Cerebellum (tissue), 4 donors: ENCODE measurements at places on chromosomes 3 and 15. TPM values are rescaled to one million over a fixed set of nuclear protein-coding genes. Genes with fewer than 3 reads are reported as not detected.

Gene GOLGA6L7
- total RNA-seq = not detected

Gene C3orf18
- total RNA-seq = 15.8 TPM

- peak; percentile 62 for DNase-seq
Observed at GRCh38 chr3:57100046-57100695, 39.7 kb downstream of the SPATA12 start.

Gene HERC2
- 85.7 TPM for total RNA-seq

Gene RTP3
- not detected for total RNA-seq

- no peak for DNase-seq
Observed at GRCh38 chr15:60399246-60399915, 1.6 kb upstream of the ANXA2 start.

DNA sequence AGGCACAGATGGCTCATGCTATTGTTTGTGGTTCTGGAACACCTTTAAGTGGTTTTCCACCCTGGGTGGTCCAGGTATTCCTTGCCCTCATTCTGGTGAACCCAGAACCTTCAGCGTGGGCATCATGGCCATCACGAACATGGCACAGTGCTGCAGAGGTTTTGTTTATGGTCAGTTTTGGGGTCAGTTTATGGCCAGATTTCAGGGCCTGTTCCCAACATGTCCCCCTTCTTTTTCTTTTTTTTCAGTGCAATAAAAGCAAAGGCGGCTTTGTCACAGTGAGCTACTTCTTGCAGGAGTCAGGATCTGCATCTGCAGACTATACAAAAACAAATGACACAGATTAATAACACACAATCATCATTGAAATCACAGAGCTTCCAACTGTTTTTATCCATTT lies 1085.0 kb upstream of the ALCAM start:
- DNase-seq = no peak

Gene CA12
- total RNA-seq = 39.9 TPM

DNA sequence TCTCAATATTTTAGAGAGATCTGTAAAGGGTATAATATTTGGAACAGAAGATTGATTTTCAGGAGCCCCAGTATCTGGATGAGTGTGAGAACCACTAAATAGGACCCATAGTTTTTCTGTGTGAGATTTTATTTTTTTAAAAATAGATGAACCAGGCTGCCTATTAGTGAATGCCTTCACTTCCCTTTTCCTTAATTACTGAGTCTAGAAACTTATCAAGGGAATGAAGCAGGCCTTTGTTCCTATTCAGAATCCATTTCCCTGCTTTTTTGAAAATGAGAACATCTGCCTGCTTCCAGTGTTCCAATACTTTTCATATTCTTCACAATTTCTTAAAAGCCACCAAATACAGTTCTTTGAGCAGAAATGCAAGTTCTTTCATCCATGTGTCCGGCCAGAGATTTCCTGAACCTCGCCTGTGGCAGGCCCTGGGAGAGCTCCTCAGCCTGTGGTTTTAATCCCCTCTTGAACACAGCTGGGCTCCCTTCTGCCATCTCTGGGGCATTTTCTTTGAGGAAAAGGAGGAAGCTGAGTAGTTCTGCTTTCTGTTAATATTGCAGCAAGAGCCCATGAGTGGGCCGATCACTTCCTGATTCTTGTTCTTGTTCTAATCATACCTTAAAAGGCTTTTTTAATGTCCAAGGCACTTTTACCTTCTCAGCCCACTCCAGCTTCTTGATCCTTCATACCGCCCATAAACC lies 4.7 kb downstream of the EHD4 start:
- DNase-seq = no peak

DNA sequence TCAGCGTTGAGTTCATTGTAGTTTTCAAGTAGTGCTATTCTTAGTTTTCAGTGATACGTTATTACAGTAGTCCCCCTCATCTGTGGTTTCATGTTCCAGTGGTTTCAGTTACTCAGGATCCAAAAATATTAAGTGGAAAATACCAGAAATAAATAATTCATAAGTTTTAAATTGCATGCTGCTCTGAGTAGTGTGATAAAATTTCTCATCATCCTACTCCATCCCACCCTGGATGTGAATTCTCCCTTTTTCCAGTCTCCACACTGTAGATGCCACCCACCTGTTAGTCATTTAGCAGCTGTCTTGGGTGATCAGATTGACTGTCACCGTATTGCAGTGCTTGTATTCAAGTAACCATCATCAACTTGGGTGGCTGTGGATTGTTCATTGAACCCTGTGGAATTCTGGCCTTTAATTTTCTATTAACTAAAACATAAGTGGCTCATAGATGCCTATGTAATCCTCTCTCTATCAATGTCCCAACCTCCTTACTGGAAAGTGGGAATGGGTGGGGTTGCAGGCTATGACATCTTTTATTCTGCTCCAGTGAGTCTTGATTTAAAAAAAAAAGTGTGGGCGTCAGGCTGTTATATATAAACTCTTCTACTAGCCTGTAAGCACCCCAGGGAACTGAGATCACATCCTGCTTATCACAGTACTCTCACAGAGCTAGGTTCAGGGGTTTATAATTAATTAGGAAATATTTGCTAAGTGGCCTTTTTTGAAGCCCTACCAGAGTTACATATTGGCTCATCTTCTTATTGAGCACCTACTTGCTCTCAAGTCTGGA lies 97.5 kb downstream of the CFAP20DC start:
- no peak for DNase-seq

Gene ARPP19
- total RNA-seq = 158 TPM

DNA sequence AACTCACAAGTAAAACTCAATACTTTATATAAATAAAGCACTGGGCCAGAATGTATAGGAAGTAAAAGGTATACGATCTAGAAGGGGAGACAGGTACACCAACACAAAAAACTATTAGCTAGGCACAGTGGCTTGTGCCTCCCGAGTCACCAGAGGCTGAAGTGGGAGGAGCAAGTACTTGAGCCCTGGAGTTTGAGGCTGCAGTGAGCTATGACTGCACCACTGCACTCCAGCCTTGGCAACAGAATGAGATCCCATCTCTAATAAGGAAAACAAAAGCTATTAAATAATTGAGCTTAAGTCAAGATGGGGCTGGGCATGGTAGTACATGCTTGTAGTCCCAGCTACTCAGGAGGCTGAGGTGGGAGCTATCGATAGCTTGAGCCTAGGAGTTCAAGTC lies 17.0 kb downstream of the PIK3CB start:
- no peak for DNase-seq

DNA sequence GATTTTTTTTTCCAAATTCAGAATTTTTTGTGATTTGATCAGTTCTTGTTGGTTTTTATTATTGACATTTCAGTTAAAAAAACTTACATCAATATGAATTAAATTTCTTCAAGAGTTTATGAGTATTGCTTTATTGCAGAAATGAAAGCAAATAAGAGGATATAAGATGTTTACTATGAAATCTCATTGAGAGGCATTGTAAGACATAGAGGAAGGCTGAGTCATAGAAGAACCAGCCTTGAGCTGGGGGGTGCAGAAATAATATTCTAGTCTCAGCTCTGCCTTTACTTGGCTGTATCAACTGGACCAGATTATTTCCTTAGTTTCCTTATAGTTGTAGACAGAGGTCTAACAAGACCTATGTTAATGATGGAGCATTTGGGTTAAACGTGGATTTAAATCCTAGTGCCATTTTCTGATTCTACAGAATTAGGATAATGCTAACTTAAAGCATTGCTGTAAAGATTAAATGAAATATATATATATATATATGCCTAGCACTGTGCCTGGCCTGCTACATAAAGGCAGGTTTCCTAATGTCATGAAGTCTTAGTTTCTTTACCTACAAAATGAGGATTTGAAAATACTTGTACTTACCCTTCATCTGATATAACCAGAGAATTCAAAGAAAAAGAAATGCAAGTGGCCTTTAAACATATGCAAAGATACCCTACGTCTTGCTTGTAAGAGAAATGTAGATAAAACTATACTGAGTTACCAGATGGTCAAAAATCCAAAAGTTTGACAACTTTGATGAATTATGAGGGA lies 7.3 kb downstream of the FAM98B start:
- no peak for DNase-seq

- DNase-seq = peak; percentile 23
Observed at GRCh38 chr15:22224241-22224671, 143.9 kb downstream of the OR4M2 start.

GRCh38 chr15:62900071-62900802 lies 142.3 kb upstream of the TPM1 start:
- DNase-seq = no peak

DNA sequence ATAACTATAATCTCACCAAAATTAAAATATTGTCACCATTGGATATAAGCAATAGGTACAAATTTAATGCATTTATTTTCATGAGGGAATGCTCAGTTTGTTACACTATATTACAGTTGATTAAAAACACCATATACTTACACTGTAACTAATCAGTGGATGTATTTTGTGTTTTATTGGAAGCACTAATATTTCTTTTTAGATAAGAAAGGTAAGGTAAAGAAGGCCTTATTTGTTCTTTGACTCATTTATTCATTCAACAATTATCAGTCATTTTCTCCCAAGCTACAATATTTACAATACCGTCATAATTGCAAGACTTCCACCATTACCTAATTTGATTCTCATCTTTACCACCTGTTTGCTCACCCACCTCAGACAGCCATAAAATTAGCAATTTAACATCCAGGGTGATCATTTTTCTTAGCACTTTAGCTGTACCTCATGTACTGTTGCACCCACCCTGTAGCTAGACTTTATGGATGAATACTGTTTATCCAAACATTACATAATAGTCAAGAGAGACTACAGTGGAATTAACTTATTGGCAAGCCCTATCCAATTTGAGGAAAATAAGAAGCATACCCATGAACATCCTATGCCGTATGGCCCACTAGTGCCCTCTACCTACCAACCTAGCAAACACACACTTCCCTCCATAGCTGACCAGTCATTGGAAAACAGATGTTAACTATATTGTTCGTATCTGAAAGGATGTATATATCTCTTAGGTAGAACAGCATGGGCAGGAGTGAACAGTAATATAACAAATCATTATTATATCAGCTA lies 229.6 kb downstream of the BBX start:
- DNase-seq = no peak

DNA sequence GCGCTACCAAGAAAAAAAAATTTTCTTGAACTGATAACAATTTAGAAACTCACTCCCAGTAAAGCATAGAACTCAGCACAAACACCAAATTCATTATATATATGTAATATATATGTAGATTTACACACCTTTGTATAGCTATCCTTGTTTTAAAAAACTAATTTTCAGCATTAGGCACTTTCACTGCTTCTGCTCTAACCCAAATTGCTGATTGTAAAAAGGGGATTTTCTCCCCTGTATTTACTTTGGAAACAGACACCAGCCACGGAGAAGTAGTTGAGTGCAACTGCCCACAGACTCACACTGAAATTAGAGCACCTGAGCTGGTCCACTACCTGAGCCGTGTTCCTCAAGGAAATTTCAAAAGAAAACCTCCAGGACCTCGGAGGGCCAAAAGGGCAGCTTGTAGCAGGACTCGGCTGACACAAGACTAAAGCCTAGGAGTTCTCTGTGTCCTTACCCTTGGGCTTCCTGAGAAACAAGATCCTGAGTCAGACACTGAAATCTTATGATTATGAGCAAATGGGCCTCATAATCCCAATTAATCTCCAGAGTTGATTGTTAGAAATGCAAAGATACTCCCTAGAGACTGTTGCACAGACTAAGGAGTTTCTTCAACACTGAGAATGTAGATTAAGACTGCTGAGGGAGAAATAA lies 106.0 kb downstream of the TNIK start:
- DNase-seq = no peak

- no peak for DNase-seq
Observed at GRCh38 chr15:71812966-71813722, 2.8 kb downstream of the NR2E3 start.

DNA sequence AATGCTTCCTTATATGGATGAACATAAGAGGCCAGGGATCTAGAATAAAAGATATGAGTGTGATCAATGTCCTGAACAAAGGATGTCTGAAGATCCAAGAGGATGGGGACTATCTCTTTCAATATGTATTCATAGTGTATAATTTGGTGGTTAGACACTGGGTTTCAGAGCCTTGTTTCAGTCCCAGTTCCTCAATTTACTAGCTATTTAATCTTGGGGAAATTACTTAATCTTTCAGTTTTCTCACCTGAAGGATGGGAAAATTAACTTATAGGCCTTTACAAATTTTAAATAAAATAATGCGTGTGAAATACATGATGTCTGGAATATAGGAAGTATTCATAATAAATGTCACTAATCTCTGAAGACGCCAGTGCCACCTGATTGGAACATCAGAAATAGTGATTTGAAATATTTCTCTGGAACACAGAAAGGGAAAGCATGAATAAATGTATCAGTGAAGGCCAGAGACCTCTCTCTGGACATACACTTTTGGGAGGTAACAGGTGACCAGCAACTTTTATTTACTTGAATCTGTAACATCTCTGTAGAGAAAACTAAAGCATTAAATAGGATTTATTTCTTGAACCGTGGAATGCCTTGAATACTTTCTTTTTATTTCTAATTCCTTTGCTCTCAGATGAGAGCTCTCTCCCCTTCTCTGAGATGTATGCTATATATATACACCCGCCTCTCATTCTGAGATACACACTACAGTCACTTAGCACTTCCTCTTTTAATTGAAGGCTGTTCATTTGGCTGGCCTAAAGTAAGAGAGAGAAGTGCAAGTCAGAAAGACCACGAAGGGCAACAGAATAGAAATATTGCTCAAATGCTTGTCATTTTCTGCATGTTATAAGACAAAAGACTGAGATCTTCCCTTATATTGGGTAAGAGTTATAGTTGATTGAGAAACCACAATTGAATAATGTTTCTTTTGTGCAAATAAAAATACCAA lies 407.1 kb downstream of the LSAMP start:
- no peak for DNase-seq

GRCh38 chr15:28881600-28881999 lies 4.2 kb upstream of the APBA2 start:
- no peak for DNase-seq

- no peak for DNase-seq
Observed at GRCh38 chr3:194575484-194576210, 57.6 kb downstream of the TMEM44 start.

DNA sequence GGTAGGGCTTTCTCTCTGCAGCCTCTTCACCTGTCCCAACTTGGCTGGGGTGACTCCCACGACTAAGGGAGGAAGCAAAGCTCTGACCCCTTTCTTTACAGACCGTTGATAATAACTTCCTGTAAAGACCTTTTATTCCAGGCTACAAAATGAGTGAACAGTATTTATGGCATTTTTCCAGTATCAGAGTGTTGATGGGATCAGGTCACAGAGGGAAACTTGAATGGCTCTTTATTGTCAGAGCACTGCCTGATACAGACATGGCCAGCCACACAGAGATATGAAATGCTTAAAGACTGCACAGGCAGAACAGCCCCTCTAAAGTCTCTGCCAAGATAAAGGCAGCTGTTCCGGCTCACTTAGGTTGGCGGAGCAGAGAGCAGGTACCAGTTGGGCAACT lies 1033.9 kb upstream of the NR2F2 start:
- DNase-seq = no peak
